Chondrocyte (in vitro differentiated cells): ENCODE measurements at places on chromosomes 7 and 10. TPM values are rescaled to one million over a fixed set of nuclear protein-coding genes. Genes with fewer than 3 reads are reported as not detected.

ADRA2A gene
- total RNA-seq = 0.07 to 0.17 TPM in 2 of 3 replicates, not detected in the other

CRPPA gene
- 4.9 to 5.8 TPM (median 5.2 TPM) in 3 replicates for total RNA-seq

DLX6 gene
- 2.7 TPM in 1 of 3 replicates, not detected in the others for total RNA-seq

DNA sequence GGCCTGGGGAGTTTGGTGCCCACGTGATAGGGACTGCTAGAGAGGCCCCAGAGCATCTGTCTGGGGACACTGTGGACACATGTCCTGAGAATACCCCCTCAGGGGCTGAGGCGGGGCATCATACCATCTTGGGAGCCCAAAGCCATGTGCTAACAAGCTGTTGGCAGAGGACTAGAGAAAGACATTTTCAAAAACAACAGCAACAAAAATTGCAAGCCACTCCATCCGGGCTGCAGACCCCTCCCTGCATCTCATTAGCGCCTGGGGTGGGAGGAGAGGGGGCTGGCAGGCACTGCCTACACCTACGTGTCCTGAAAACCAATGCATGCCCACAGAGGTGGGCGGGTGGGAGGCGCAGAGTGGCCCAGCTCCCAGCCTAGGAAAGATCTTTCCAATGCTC is 507.4 kb upstream of the PODXL start:
- DNase-seq = no peak
- H3K27me3 ChIP-seq = no peaks in the 10 kb centered on the region
- no peaks in the 10 kb centered on the region for H3K36me3 ChIP-seq
- no peak overlapping the region for H3K4me3 ChIP-seq
- peaks cover 55% of the 10 kb centered on the region for H3K4me1 ChIP-seq

- no peak for DNase-seq
- H3K27ac ChIP-seq = no peak overlapping the region
Observed at GRCh38 chr7:108815815-108816214, 246.1 kb downstream of the DNAJB9 start.

- peaks cover 4% of the 10 kb centered on the region for H3K36me3 ChIP-seq
- H3K4me1 ChIP-seq = peaks cover 20% of the 10 kb centered on the region
- no peak overlapping the region for H3K4me3 ChIP-seq
- no peak for DNase-seq
Observed at GRCh38 chr10:63352976-63353375, 112.8 kb downstream of the JMJD1C start.

DNA sequence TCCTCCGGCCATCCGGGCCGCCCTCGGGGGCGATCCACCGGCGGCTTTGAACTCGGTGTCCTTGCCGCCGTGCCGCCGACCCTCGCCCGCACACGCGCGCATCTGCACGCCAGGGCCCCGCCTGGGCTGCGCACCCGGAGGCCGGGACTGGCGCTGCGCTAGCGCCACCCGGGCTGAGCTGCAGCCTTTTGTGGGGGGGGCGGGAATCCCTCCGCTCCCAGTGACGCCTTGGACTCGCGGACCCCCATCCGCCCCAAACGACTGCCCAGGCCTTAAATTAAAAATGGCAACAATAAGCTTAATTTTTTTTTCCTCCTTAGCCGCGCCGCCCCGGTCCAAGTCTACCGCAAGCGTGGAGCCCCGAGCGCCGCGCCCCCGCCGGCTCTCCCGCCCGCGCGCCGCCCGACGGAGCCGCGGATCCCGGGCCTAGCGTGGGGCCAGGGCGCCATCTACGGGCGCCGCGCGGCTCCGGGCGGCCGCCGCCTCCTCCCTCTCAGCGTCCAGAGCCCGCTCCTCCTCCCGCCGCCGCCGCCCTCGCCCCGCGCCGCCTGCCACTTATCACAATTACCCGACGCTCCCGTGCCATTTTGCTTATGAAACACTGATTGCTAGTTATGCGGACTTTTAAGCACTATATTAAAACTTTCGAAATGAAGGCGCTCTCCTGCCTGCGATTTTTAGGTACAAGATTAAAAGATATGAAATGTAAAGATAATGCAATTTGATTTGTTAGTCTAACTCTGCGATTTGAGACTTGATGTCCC is 7.5 kb upstream of the EBF3 start:
- peaks cover 69% of the 10 kb centered on the region for H3K27me3 ChIP-seq
- H3K36me3 ChIP-seq = no peaks in the 10 kb centered on the region
- peak overlapping the region; percentile 35 for H3K4me3 ChIP-seq
- H3K27ac ChIP-seq = no peak overlapping the region
- no peak for DNase-seq
- H3K4me1 ChIP-seq = peaks cover 15% of the 10 kb centered on the region

GRCh38 chr7:80703272-80703671 is 64.8 kb downstream of the CD36 start:
- no peak overlapping the region for H3K27ac ChIP-seq
- no peaks in the 10 kb centered on the region for H3K27me3 ChIP-seq
- no peaks in the 10 kb centered on the region for H3K36me3 ChIP-seq
- peaks cover 20% of the 10 kb centered on the region for H3K4me1 ChIP-seq
- no peak for DNase-seq

- H3K4me3 ChIP-seq = no peak overlapping the region
- no peak for DNase-seq
- no peaks in the 10 kb centered on the region for H3K27me3 ChIP-seq
- no peak overlapping the region for H3K27ac ChIP-seq
- H3K4me1 ChIP-seq = no peaks in the 10 kb centered on the region
Observed at GRCh38 chr7:153061910-153062528, 302.5 kb downstream of the ACTR3B start.
